ENCODE measurements at places on chromosomes 13 and 19.

DNA sequence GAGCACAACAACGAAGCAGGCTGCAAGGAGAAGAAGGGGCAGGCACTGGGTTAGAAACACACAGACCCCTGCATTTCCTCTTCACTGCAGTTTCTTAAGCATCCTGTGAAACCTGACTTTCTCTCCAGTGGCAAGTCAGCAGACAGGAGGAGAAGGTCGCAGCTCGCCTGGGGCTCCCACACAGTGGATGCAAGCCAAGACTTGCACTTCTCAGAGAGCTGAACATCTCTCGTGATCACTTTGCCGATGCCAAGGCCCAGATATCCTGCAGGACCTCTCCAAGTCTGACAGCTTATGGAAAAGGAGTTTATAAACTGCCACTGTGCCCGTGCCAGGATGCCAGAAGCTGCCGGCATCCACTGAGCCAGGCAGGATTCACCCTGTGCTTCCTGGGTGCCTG, 18.4 kb downstream of the TMEM272 start:
- no peak for DNase-seq

DNA sequence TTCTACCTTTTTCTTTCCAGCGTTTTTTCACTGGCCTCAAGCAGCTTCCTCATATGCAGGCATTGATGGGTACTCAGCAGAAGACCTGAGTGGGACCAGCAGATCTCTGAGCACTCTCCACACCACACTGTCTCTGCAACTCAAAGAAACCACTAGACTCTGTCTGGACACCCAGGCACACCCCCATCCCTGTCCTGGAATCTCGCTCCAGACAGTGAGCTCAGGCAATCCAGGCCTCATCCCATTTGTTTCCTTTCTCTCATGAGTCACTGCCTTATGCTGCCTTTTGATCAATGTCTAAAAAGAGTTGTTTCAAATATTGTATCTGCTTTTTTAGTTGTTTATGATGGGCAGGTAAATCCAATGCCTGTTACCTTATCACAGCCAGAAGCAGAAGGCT, 19.7 kb upstream of the POP4 start:
- no peak for DNase-seq

- no peak for DNase-seq
These were observed 18.7 kb downstream of the PLVAP start for GRCh38 chr19:17358395-17358794.

DNA sequence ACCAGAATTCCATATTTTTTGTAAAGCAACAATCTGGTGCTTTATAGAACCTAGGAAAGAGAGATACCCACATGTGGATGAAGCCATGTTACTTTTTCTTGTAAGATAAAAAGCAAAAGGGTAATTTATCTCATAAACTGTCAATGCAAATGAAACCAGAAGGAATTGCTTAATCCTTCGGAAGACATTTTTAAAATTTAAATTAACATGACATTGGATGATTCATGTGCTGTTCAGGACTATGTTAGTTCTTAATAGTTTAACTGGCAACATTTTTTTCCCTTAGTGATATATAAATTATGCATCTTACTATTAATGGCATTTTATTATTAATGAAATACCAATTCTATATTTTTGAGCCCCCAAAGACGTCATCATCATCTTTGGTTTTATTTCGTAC, 25.8 kb upstream of the IGLON5 start:
- no peak for DNase-seq

DNA sequence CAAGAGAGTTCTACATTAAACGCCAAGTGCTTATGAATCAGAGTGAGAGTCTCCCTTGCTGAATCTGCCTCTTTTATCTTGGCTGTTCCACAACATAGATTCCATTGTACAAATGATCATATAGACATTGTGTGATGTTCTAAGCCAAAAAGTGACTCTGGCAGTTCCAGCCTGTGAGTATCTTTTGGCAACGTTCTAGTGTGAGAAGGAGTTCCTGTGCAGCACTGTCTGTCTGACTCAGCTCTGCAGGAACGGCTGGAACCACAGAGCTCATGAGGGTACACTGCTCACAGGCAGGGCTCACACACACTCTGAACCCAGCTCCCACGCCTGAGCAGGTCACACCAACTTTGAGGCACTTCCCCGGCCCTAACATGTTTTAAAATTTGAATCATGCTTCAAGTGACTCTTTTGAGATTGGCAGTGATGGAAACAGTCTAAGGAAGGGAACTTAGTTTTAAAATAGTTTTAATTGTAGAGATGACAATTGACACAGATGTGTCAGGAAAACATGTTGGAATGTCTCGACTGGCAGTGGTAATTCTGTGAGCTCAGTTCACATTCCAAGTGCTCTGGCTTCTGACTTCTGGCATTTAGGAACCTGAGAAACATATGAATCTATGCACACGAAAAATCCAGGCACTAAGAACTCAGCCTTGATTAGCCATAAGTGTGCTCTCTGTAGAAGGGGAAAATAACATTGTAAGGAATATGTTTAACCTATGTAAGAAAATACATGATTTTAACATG, 272.0 kb downstream of the UQCRFS1 start:
- DNase-seq: no peak

DNA sequence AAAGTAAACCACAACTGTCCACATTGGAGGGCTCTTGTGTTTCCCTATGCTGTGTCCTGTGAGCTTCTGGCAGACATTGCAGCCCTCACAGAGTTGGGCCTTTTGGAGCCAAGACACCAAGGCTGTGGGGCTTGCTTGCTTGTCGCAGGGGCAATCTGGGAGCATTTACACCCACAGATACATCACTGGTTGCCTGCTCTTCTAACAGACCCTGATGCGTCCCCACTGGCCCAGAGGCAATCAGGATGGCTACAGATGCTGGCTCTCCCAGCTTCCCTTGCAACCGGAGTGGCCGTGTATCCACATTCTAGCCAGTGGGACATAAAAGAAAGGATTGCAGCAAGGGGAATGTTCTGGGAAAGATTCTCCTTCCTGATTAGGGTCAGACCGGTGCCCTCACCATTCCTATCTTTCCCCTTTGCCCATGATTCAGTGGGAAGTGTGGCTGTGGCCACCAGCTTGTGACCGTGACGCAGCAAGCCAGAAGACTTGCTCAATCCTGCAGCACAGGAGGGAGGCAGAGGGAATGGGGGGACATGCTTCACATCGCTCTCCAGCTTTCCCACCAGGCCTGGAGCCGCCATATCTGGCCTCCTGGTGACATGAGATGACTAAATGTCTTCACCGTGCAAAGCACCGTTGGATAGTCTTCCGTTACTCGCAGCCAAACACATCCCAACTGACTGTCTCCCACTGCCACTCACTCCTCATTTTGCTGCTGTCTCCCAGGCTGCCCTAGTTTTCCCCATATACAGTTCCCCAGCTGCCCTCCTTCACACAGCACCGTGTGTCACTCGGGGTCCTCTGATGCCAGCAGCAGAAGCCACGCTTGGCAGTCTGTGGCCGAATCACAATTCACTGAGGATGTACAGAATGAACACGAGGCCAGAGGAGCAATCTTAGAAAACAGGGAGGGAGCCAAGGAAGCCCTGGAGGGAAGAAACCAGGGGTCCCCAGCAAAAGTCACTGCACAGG, 151.0 kb downstream of the DPF1 start:
- no peak for DNase-seq

- no peak for DNase-seq
These were observed 406.8 kb downstream of the MYO16 start for GRCh38 chr13:109036078-109036780.

DNA sequence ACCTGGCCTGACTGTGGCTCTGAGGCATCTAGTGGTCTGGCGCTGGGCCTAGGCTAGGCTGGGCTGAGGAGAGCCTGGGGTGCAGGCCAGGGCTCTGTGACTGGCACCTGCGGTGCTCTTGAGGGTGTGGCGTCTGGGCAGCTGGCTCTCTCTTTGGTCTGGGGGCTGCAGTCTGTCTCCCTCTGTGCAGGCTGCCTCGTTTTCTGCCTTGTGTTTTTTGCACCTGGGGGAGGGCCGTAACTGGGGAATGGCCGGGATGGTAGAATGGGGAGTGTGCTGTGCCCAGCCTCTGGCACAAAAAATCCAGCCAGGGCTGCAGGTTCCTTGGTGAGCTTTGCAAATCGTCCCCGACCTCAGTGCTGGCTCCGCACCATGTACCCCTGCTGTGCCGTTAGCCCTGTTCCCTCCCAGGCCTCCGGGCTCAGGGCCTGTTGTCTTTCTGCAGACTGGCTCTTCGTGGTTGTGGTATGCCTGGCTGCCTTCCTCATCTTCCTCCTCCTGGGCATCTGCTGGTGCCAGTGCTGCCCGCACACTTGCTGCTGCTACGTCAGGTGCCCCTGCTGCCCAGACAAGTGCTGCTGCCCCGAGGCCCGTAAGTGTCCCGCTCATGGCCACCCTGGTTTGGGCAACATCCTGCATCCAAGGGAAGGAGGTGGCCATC, 6.5 kb upstream of the USF2 start:
- DNase-seq: no peak

GRCh38 chr13:43799191-43799590, 12.4 kb upstream of the ENOX1 start:
- DNase-seq: no peak

- DNase-seq: no peak
These were observed 12.0 kb downstream of the POLR2E start for GRCh38 chr19:1082928-1083816.

- no peak for DNase-seq
These were observed 9.1 kb downstream of the TMEM150B start for GRCh38 chr19:55315956-55316525.

GRCh38 chr19:9075064-9075949, 11.6 kb upstream of the OR1M1 start:
- no peak for DNase-seq

DNA sequence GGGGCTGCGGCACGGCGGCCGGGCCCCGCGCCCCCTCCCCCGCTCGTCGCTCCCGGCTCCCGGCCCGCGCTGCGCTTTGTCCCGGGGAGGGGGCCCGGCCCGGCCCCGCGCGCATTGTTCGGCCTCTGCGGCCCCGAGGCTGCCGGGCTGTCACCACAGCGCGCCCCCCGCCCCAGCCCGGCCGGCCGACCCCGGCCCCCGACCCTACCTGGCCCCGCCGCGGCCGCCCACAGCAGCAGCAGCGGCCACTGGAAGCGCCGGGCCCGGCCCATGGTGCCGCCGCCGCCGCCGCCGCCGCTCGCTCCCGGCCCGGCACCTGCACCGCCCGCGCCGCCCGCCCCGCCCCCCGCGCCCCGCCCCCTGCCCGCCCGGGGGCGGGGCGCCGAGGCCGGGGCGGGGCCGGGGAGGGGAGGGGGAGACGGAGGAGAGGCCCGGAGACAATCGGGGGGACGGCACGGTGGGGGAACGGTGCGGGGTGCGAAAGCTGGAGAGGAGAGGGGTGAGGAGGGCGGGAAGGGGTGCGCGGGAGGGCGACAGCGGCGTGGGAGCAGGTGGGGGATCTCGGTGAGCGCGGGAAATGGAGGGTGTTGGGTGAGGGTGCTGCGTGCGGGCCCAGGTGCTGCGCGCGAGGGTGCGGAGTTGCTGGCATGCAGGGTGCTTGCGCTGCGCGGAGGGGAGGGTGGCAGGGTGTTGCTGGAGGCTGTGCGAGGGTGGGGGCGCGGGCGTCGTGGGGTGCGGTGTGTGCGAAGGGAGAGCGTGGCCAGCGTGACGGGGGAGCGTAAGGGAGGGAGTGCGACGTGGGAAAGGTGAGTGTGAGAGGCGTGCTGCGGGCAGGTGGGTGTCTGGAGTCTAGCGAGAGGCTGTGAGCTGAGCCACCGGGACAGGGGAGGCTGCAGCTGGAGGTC, at the start of gene CADM4:
Gene CADM4, minus strand, starts transcription at position 332 of the 905 bp plus-strand sequence. Its CDS starts 60 bp downstream, at position 272.
- DNase-seq: no peak

- DNase-seq: no peak
These were observed 10.8 kb downstream of the KRI1 start for GRCh38 chr19:10554760-10555609.

GRCh38 chr13:42377640-42378382, 105.9 kb downstream of the AKAP11 start:
- peak; percentile 47 for DNase-seq

GRCh38 chr13:43905435-43906031, 25.8 kb downstream of the LACC1 start:
- DNase-seq: no peak

GRCh38 chr19:2557093-2557440, 81.1 kb downstream of the GADD45B start:
- no peak for DNase-seq

DNA sequence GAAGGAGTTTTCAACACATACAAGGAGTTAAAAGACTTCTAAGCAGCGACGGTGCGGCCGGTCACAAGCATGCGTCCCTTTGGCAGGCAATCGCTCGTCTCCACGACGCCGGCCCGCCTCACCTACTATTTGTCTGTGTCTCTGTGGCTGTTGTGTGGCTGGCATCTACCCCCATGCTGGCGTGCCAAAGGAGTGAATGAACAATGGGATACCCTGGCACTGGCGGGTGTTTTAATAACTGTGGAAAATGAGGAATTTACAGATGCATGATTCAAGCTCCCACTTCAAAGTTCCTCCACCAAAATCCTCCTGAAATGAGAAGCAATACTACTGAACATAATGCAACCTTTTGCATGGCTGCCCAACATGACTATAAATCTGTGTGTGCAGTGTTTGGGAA, 176.6 kb downstream of the KLF5 start:
- no peak for DNase-seq
